ENCODE measurements at places on chromosomes 5 and 9.

GRCh38 chr9:111450124-111450523, 34.1 kb downstream of the ECPAS start:
- DNase-seq = no peak

DNA sequence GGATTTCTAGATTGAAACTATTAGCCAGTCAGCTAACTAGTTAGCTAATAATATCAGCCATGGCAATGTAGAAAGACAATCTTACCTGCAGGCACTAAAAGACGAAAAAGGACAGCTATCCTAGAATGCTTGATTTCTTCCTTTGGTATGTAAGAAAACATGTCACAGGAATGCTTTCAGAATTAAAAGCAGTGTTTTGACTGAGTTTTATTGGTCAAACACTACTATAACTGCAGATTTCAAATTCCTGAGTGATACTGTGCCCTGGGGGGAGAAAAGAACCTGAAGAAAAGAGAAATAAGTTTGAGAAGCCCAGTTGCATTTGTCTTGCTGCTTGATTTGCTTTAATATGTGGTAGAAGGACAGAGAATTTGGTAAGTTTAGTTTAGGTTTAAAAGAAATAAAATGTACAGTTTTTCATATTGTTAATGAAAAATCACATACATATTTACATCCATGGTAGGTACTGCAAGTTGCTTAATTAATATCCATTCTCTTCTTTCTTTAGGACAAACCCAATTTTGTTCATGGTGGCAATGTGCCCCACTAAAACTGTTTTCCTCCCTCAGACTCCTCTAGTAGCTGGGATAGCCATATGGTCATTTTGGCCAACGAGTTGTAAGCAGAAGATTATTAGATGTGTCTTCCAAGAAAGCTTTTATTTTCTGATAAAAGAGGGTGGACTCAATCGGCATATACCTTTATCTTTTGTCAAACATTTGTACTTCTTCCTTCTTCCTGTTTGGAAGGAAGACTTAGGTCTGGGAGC, 4.3 kb upstream of the FAM169A start:
- no peak for DNase-seq

GRCh38 chr5:90941002-90941720, 382.6 kb downstream of the ADGRV1 start:
- DNase-seq = no peak

DNA sequence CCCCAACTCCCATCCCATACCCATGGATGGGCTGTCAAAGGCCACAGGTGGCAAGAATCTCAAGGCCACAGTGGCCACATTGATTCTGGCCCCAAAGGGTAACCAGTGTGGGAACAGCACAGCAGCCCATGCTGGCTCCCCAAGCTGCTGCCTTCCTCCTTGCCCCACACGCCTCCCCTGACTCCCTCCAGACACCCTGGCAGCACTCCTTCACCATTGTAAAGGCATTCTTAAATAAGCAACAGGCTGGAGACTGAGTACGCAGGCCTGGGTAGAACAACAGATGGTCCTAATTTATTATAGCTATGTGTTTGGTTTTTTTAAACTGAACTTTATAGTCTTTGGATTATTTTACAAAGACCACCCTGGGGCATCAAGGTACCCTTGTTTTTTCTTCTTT, 158.8 kb downstream of the TSSK1B start:
- no peak for DNase-seq

GRCh38 chr5:131377785-131378325, 114.0 kb downstream of the CDC42SE2 start:
- DNase-seq = no peak

DNA sequence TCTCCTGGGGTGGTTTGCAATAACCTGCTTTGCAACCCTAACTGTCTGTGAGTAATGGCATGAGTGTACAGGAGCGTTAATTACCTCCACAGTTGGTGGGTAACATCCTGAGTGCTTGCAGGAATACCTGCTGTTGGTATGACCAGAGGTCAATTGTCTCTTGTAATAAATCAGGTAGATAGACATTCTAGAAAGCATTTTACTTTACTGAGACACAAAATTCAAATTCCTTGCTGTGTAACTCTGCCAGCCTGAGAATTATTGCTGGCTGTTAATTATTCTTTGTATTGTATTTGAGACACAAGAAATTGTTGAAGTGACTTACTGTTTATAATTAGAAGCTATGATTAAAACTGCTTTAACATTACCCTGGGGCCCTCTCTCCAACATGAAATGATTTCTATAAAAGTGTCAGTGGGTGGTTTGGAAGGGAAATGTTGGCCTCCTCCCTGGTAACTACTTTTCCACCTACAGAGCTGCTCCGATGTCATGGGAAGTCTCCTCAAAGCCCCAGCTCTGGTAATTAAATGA, 150.8 kb upstream of the ADCY2 start:
- no peak for DNase-seq

DNA sequence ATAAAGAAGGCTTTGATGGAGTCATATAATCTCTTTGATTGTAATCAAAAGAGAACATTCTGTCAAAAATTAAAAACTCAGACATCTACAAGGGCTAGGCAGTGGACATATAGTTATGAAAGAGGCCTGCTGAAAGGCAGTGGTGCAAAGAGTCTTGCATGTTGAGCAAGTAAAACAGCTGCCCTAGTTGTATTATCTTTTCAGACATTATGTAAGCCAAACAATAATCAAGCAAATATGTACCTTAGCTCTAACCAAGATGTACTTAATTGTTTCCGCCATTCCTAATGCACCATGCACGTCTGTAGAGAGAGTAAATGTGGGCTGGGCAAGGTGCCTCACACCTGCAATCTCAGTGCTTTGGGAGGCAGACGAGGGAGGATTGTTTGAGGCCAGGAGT, 14.3 kb downstream of the GAPT start:
- no peak for DNase-seq

GRCh38 chr9:86575137-86575536, 220.9 kb upstream of the TUT7 start:
- DNase-seq = no peak

DNA sequence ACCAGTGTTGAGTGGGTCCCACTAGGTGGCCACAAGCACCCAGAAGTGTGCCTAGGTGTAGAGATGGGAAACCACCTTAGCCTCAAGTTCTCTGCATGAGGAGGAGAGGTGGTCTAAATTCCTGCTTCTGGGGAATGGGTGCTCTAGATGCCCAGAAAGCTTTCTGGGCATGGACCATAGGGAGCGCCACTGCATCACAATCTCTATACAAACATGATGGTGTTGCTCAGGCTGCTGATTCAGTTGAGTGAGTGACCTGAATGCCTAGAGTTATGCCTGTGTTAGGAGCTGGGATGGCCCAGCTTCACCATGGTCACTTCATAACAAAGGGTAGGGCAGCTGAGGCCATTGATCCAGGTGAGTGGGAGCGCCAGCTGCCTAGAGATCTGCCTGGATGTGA, 667.9 kb upstream of the ARRDC3 start:
- DNase-seq = no peak

GRCh38 chr9:133591985-133592384, 17.2 kb downstream of the FAM163B start:
- DNase-seq = no peak

GRCh38 chr9:80282766-80283165, 711.0 kb downstream of the TLE4 start:
- DNase-seq = no peak

DNA sequence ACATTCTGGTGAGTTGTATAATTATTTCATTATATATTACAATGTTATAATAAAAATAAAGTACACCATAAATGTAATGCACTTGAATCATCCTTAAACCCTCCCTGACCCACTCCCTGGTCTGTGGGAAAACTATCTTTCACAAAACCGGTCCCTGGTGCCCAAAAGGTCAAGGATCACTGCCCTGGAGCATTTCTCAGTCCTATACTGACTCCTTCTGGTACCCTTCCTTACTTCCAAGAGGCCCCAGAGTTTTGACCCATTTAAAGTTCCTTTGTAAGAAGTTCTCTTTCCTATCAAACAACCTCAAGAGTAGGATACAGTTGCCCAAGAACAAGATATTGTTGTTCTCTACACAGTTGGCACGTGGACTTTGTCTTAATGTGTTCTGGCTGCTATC, 88.9 kb upstream of the TRPM3 start:
- DNase-seq = no peak

- DNase-seq = no peak
Observed at GRCh38 chr5:119021149-119021732, 32.9 kb upstream of the DTWD2 start.

DNA sequence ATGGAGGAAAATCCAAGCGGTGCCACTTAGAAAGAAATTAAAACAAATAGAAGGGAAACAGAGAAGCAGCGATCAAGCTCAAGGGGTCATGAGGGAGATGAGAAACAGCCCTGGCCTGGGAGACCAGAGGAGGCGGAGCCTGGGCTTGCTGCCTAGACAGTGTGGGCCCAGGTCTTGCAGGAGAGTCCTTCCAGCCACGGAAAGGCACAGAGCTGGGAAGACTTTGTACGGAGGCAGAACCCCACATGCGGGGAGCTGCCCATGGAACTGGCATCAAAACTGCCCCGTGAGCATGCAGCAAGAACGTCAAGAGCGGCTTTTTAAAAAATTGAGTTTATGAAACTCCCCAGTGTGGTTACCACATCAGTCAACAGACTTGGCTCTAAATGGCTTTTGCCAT, 119.4 kb downstream of the IRX1 start:
- DNase-seq = no peak

DNA sequence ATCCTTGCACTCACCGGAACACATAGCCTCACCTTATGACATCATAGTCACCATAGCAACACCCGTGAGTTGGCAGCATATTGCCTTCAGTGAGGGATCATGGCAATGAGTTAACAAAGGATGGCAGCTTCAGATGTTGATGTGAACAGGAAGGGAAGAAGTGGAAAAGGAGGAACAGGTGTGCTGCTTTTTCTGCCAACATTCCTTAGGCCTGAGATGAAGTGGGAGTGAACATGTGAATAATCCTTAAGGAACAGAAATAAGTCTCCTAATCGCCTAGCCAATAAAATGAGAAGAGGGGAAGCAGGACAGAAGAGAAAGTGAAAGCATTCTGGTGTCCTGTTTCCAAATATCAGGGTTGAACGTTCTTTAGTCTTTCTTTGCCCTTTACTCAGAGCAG, 360.0 kb downstream of the BRINP1 start:
- DNase-seq = no peak
